ENCODE measurements at places on chromosomes 5 and 9. TPM values are rescaled to one million over a fixed set of nuclear protein-coding genes. Genes with fewer than 3 reads are reported as not detected.

USP20 gene
- 41.0 TPM for total RNA-seq

NUTM2F gene
- not detected for total RNA-seq

FGF18 gene
- total RNA-seq = 0.63 TPM

ITGA2 gene
- 13.0 TPM for total RNA-seq

RGS7BP gene
- 1.5 TPM for total RNA-seq

MAP3K1 gene
- 22.5 TPM for total RNA-seq
